ENCODE measurements at places on chromosomes 2 and 18.

- DNase-seq: no peak
Observed at GRCh38 chr18:79904357-79905147, 46.9 kb downstream of the SLC66A2 start.

GRCh38 chr2:128439791-128440665, 121.4 kb upstream of the HS6ST1 start:
- DNase-seq: no peak

DNA sequence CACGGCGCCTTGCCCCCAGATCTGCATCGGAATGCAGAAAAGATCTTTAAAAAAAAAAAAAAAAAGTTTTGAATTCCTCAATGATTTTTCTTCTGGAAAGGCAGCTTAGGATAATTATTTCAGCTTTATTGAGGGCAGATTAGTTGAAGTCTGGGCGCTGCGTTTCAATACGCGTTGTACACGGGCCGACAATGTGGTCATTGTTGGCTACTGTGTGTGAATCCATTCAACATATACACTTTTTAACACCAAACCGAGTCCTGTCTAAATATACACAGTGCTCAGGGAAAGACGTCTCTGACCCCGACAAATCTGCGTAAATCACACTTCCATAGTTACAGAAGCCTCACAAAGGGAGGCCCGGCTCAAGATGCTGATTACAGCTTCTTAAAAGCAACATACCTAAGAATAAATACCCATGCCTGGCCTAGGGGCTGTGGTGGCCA, 1.4 kb upstream of the SIX3 start:
- DNase-seq: no peak

- no peak for DNase-seq
Observed at GRCh38 chr2:189022053-189022481, 47.9 kb downstream of the COL3A1 start.

GRCh38 chr2:179936141-179936540, 71.0 kb downstream of the CWC22 start:
- no peak for DNase-seq

DNA sequence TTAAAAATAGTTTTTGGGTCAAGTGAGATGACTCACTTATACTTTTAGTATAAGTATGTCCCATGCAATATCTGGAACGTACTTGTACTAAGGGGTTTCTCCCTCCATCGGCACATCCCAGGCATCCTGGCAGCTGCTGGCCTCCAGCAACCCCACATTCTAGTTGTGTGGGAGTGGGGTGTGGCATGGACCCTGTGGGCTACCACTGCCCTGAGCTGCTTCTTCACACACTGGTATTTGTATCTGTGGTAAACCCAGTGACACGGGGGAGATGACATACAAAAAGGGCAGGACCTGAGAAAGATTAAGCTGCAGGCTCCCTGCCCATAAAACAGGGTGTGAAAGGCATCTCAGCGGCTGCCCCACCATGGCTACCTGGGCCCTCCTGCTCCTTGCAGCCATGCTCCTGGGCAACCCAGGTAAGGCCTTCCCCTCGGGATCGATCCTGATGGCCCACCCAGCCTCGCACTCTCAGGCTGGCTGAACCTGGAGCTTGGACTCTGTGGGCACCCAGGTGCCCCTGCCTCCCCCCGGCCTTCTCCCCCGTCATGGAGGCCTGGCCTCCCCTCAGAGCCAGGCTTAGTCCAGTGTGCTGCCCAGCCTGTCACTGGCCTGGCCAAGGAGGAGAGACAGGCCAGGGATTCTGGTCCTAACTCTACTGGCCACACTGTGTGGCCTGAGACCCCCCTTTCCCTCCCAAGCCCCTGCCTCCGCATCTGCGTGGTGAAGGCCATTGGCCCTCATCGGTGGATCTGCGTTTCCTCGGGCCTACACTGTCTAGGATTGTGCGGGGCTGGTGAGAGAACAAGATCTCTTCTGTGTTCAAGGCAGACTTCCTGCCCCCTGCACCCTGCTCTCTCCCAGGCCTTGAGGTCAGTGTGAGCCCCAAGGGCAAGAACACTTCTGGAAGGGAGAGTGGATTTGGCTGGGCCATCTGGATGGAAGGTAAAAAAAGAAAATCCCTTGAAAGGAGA, at the start of gene GNLY:
Gene GNLY (plus strand): TSS at position 307 of the 974 bp plus-strand sequence. CDS start 61 bp downstream, at position 368.
- no peak for DNase-seq

GRCh38 chr2:46382331-46383112, 85.3 kb downstream of the EPAS1 start:
- no peak for DNase-seq

DNA sequence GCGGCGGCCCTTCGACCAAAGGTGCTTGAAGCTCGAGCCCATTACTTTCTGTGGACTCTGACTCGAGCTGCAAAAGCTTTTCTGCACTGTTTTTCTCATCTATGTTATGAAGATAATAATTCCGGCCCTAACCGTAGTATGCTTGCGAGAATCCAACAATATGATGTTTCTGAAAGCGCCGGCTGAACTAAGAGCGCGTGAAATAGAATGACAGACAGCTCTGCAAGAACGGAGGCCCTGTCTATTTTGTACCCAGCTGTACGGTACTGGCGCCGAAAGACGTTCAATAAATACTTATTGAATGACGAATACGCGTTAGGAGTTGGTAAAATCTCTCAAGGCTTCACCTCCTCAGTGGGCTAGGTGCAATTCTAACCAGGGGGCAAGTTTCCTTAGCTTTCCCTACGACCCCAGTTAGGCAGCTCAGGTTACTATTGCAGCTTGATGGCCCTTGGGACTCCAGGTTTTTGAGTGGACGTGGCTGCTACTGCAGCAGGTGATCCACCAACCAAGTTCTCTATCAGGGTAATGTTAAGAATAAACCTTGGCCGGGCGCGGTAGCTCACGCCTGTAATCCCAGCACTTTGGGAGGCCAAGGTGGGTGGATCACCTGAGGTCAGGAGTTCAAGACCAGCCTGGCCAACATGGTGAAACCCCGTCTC, 570 bp downstream of the SCRN3 start:
- no peak for DNase-seq

GRCh38 chr18:8987241-8987640, 115.3 kb upstream of the NDUFV2 start:
- no peak for DNase-seq

DNA sequence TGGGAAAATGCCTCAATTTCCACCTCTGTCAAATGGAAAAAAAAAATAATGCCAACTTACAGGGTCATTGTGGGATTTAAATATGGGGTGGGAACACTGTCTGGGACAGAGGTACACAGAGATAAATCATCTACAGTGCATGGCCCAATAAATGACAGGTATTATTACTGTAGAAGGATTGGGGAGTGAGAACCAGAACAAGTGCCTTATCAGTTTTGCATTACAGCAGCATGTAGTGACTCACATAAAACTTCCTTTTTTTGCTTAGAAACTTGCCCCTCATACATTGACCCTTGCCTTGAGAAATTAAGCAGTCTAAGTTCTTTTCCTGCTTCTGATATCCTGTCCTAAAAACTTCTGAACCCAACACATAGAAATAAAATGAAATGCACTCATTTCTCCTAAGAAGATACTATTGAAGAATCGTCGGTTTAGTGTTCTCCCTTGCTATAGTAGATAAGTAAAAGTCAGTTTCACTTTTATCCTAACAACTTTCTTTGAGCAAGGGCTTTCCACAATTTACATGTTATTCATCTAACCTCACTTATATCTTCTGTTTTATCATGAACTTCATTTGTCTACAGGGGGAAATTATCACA, 121.0 kb upstream of the HAAO start:
- no peak for DNase-seq
